Lower lobe of right lung (tissue), 2 donors: ENCODE measurements at places on chromosomes 11 and 22. TPM values are rescaled to one million over a fixed set of nuclear protein-coding genes. Genes with fewer than 3 reads are reported as not detected.
A peak's percentile ranks its signal among the peaks of the same experiment; 100 is the strongest.

GRCh38 chr22:46741974-46742519, 4.0 kb upstream of the CERK start:
- DNase-seq: no peak

- no peak for DNase-seq
Measured at GRCh38 chr11:70064008-70064725, 13.9 kb upstream of the ANO1 start.

- no peak for DNase-seq
Measured at GRCh38 chr22:37285937-37286336, 3.6 kb downstream of the CYTH4 start.

DNA sequence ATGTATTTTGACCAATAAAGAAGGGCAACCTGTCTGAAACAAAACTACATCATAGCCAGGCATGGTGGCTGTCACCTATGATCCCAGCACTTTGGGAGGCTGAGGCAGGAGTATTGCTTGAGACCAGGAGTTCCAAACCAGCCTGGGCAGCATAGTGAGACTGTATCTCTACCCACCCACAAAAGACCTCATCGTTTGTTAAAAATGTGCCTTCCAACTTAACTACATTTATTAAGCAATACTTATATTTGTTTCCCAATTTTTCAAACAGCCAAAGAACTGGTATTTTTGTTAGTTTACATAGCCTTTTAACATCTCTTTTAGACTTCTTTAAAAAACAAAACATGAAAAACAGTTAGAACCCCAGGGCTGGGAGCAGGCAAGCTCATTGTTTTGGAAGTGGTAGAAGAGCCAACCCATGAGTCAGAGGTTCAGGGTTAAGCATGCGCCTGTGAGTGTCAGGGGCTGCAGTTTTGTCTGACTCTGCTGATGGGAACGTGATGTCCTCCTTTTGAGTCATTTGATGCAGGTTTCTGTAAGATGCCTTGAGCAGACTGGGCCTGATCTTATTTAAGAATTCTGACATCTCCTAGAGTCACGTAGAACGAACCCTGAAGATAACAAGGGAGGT, 53.9 kb upstream of the CRTAM start:
- DNase-seq: no peak

DNA sequence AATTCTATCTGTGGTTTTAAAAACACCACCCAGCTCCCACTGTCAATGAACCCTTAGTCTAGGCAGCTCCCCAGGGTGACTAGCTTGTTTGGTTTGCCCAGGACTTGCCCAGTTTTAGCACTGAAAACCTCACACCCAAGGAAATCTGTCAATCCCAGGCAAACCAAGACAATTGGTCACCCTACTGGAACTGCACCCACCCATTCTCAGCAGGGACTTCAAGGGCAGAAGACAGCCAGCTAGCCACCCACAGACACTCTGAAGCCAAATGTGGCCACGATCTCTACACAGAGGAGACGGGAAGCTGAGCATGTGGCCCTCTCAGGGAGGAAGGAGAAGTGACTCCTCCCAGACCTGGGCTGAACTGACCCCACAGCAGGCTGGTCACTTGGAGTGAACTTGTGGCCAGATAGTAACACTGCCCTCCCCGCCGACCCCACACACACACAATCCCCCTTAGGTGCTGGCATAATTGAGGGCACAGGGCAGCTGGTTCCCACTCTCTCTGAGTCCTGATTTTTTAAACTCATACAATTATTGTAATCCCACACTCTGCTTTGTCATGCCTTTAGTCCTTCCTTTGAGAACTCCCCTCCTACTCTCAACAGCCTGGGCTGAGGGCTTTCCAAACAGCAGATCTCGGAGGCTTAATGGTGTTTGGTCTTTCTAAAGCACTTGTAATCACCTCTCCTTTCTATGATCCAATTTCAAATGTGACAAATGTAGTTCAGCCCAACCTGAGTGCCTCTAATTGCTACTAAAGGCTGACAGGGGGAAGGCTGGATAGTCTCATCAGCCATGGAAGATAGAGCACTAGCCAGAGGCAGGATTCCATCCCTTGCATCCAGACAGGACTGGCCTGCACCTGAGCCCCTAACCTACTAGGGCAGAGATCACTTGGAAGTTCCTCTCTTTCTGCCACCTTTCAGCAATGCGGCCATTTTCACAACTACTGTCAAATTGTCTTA, 74.7 kb upstream of the DRD2 start:
- peak; percentile 56 for DNase-seq

Gene LRP4
- 6.6 TPM for total RNA-seq

Gene DAGLA
- total RNA-seq: 7.1 TPM

Gene FEN1
- total RNA-seq: 5.4 TPM
